GOT3 (cell line): ENCODE measurements at places on chromosomes 2 and 18.

GRCh38 chr2:20526708-20527107, 79.8 kb downstream of the RHOB start:
- no peak for DNase-seq

DNA sequence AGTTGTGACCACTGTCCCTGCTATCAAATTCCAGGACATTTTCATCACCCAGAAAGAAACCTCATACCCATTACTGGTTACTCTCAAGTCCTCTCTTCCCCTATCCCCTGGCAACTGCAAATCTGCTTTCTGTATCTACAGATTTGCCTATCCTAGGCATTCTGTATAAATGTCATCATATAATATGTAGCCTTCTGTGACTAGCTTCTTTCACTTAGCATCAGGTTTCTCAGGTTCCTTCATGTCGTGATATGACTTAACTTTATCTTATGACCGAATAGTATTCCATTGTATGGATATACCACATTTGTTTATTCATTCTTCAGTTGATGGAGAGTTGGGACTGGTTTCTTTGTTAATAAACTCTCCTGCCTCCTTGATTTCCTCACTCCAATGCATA, 60.5 kb downstream of the PMAIP1 start:
- DNase-seq: no peak

- DNase-seq: no peak
Measured at GRCh38 chr2:201709049-201709448, 10.6 kb upstream of the MPP4 start.

- DNase-seq: no peak
Measured at GRCh38 chr2:99346218-99346617, 9.0 kb downstream of the EIF5B start.

- DNase-seq: no peak
Measured at GRCh38 chr2:151476287-151476686, 66.6 kb downstream of the RIF1 start.

DNA sequence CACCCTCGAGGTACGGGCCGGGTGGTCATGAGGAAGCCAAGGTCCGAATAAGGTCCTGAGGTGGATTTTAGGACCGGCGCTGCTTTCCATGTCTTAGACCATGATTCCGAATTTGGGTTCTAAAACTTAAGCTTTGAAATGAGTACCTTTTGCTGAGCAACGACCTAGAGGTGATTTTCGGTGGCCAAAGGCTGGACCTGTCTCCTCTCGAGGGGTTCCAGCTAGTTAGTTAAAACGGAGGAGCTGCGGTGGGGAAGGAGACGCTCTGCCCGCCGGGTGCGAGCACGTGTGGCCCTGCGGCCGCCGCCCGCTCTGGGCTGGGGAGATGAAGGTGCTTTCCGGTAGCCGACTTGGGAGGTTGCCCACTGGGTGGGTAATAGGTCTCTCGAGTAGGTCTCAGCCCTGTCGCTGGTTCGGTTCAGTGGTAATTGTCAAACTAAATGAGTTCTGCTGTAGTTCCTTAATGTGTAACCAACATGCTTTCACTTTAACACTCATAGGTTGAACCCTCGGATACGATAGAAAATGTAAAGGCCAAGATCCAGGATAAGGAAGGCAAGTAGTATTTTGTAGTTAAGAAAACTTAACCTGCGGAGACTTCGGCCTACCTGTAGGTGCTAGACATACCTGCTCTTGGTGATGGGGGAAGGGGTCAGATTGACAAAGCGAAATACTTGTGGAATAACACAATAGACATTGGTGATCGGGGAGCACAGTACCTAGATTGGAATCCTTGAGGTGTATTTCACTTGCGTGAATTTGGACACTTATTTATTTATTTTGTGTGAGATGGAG, 572 bp downstream of the RPS27A start:
- DNase-seq: no peak

GRCh38 chr2:158817588-158817987, 22.5 kb downstream of the DAPL1 start:
- DNase-seq: no peak

DNA sequence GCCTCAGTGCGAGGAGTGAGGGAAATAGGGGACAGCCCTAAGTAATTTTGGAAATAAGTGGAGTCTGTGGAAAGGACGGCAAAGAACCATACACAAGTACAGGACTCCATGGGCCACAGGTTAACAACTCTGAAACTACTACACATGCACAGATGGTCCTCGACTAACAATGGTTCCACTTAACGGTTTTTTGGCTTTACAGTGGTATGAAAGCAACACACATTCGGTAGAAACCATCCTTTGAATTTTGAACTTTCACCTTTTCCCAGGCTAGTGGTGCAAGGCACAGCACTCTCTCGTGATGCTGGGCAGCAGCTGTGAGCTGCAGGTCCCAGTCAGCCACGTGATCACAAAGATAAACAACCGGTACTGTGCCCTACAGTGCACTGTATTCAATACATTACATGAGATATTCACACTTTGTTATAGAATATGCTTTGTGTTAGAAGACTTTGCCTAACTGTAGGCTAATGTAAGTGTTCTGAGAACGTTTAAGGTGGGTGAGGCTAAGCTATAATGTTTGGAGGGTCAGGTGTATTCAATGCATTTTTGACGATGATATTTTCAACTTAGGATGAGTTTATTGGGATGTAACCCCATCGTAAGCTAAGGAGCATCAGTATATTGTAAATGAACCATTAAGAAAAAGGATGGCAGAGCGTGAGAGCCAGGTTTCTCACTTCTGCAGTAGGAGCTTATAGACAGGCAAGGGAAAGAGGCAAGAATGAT, 44.6 kb downstream of the TBC1D8 start:
- no peak for DNase-seq

- no peak for DNase-seq
Measured at GRCh38 chr2:70509565-70509964, 44.1 kb downstream of the TGFA start.

DNA sequence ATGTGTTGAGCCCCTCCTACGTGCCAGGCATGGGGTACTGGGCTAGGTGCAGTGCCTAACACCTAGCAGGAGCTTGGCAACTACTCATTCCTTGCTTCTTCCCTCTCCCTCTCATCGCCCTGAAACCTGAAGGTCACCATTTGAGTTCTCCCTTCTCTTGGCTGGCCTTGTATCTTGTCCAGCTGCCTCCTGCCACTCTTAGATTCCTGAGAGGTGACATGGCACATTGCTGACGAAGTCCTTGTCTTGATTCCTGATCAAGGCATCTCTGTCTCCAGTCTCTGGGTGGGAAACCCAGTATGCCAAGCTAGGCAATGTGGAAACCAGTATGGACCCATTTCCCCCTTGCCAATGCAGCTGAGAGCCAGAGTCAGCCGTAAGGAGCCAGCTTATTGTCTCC, 9.0 kb upstream of the EFR3B start:
- DNase-seq: no peak

DNA sequence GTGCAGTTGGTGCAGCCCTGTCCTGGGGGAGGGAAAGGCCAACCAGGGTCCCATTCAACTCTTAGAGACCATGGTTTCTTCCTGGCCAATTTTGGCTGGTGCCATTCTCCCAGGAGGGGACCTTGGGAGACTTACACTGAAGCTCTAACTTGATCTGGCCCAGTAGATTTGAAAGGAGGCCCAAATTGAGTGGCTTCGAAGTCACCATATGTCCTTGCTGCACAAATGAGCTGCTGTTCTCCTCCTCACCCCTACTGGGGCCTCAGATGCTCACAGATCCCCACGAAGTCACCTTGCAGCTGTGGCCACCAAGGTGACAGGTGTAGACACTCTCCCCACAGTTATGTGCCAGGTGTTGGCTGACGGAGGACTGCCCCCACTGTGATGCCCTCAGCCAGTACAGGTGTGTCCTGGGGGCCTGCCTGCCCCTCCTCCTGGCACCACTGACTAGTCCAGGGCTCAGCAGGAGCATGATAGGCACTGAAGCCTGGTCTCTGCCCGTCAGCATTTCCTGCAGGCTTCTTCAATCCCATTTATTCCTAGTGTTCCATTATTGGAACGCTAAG, 4.7 kb upstream of the C2orf72 start:
- no peak for DNase-seq

- no peak for DNase-seq
Measured at GRCh38 chr18:407191-407590, 93.3 kb downstream of the COLEC12 start.

- no peak for DNase-seq
Measured at GRCh38 chr2:216553093-216553478, 54.4 kb downstream of the RPL37A start.

- no peak for DNase-seq
Measured at GRCh38 chr2:84876369-84876768, 4.5 kb downstream of the TRABD2A start.

- no peak for DNase-seq
Measured at GRCh38 chr2:100236166-100236565, 86.1 kb downstream of the LONRF2 start.

- DNase-seq: no peak
Measured at GRCh38 chr2:117820444-117820843, 6.0 kb downstream of the DDX18 start.

GRCh38 chr18:22742409-22742808, 190.7 kb upstream of the RBBP8 start:
- DNase-seq: no peak

GRCh38 chr2:46040563-46041155, 256.5 kb upstream of the EPAS1 start:
- DNase-seq: no peak

DNA sequence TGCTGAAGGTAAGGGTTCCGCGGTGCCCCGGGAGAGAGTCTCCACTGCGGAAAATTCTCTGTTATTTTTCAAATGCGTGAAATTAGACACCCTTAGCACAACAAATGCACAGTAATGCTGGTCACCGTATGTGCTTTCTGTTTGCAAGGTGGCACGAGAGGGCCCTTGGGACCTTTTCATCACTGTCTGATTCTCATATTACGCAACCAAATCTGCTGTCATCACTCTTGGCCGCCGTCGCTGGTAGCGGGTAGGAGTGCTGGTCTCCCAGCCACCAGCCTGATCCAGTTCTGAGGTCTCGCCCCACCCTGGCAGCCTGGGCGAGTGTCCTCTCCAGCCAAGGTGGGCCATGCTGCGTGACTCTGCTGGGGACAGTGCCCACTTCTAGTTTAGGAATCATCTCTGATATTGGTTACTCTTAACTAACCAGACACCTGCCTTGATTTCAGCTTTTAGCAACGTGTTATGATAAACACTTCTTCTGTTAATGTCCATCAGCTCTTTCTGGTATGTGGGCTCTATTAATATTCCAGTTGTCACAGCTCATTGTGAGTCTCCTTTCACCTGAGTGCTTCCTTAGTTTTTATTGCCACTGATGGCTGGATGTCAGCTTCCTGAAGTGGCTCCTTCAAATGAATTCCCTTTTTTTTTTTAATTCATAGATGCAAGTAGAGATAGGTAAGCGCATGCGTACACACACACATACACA, 199.4 kb downstream of the GBX2 start:
- no peak for DNase-seq

GRCh38 chr2:152500772-152501171, 165.8 kb downstream of the FMNL2 start:
- DNase-seq: no peak

DNA sequence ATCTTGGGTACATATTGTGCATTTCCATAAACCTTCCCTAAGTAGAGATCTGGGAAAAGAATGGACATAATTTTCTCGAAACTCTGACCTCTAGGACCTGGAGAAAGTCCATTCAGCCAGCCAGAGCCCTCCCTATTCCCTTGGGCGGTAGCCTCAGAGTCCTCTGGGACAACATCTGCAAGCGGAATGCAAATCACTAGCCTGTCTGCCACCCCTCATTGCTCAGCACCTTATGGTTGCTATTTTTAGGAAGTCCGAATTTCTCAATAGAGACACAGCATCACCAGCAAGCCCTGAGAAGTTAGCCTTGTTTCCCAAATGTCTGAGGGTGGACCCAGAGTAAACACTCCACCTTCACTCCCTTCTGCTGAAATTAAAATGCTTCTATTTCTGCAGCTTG, 17.6 kb upstream of the CD28 start:
- DNase-seq: no peak

- no peak for DNase-seq
Measured at GRCh38 chr2:183267148-183267827, 143.0 kb downstream of the NUP35 start.

GRCh38 chr2:169438466-169439072, 40.7 kb upstream of the BBS5 start:
- no peak for DNase-seq

GRCh38 chr18:24992491-24992890, 359.5 kb downstream of the ZNF521 start:
- DNase-seq: no peak
